SJSA1 (cell line): ENCODE measurements at places on chromosomes 7 and 10. TPM values are rescaled to one million over a fixed set of nuclear protein-coding genes. Genes with fewer than 3 reads are reported as not detected.

Gene GTPBP10
- 13.2 and 15.2 TPM in 2 replicates for total RNA-seq

Gene TAF6
- 20.5 and 35.3 TPM in 2 replicates for total RNA-seq

Gene STEAP1
- total RNA-seq, result 8.3 and 14.2 TPM in 2 replicates

Gene TSPAN12
- 1.8 and 2.3 TPM in 2 replicates for total RNA-seq

Gene ETV1
- 3.8 and 4.7 TPM in 2 replicates for total RNA-seq

Gene SHTN1
- total RNA-seq, result 5.5 and 6.5 TPM in 2 replicates

Gene SLIT1
- total RNA-seq, result not detected in 2 replicates

Gene PRKCQ
- total RNA-seq, result not detected in 2 replicates

Gene OPN4
- total RNA-seq, result not detected in 2 replicates

Gene RAB19
- not detected in 2 replicates for total RNA-seq

Gene KAT6B
- 6.0 and 10.7 TPM in 2 replicates for total RNA-seq

Gene VSTM2A
- not detected in 2 replicates for total RNA-seq

Gene BBIP1
- total RNA-seq, result 33.6 and 44.5 TPM in 2 replicates

Gene H2BK1
- not detected in 2 replicates for total RNA-seq

Gene METTL27
- total RNA-seq, result 0.91 and 2.9 TPM in 2 replicates

Gene EVX1
- total RNA-seq, result not detected in 2 replicates

Gene PDZD7
- 0.50 and 1.3 TPM in 2 replicates for total RNA-seq

Gene DYNC1I1
- 3.9 and 6.2 TPM in 2 replicates for total RNA-seq

Gene RPEL1
- total RNA-seq, result 0.13 TPM in 1 of 2 replicates, not detected in the other

Gene NPSR1
- total RNA-seq, result not detected in 2 replicates
